Posterior cingulate gyrus (tissue), 11 donors: ENCODE measurements at places on chromosomes 16 and 17.

DNA sequence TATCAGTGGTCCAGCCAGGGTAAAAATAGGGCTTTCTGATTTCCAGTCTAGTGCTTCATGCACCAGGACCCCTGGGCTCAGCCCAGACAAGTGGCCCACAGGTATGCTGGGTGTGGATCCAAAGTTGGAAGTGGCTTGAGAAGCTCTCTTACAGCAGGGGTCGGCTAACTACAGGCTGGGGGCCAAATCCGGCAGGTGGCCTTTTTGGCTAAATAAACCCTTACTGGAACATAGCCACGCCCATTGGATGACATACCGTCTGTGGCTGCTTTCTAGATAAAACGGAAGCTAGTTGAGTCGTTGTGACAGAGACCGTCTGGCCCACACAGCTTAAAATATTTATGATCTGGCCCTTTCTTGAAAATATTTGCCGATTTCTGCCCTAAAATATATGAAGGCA, 119.0 kb upstream of the CDC42EP4 start:
- peak; percentile 55 for DNase-seq

DNA sequence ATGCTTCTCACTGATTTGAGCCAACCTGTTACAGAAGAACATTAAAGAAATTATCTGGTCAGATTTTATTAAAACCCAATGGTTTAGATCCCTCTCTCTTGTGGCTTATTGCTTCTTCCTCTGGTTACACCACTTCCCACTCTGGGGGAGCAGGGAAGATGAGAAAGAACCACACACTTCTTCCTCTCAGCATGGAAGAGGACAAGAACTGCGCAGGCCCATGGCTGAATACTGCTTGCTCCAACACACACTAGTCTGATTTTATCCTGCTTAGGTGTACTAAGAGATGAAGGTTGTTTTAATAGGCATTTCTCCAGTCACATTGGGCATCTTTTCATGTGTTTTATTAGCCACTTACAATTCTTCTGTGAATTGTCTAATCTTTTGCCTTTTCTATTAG, 27.6 kb downstream of the MAP3K3 start:
- DNase-seq: no peak

GRCh38 chr16:24890746-24891145, 45.0 kb downstream of the SLC5A11 start:
- no peak for DNase-seq

- DNase-seq: peak; percentile 83
Observed at GRCh38 chr17:1716912-1717695, 6.9 kb upstream of the TLCD2 start.

- DNase-seq: no peak
Observed at GRCh38 chr16:72357910-72358309, 186.0 kb upstream of the PMFBP1 start.

- no peak for DNase-seq
Observed at GRCh38 chr17:58270476-58271215, 10.1 kb downstream of the MPO start.

DNA sequence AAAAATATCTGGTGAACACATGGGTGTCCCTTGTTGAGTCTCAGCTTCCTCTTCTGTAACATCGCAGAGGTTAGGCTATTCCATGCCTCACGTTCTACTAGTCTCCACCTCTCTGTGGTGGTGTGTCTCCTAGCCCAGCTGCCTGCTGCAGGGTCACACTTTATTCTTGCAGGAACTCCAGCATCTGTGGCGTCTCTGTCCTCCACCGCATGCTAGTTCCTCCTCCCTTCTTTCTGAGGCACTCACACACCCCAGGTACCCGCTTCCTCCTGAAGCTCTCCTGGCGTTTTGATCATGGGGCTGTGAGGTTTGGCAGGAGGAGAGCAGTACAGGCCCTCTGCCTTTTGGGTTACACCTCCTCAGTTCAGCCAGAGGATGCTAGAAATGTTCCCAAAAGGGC, 9.9 kb upstream of the TEX2 start:
- DNase-seq: no peak

DNA sequence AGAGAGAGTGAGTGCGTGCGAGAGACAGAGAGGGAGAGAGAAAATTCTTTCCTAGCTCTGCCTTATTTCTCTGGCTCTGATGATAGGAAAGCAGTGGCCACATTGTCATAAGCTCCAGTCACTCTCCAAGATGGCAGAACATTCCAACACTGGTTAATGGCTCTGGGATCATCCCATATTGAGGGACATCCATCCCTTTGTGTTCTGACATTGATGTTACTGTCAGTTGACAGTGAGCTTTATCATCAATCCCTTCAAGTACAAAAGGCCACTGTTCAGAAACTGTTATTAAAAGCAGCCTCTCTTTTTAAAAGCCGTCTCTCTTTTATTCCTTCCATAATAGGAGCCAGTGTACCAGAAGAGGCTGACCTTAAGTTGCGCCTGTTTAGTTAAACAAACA, 1084.9 kb upstream of the RBFOX1 start:
- DNase-seq: no peak

DNA sequence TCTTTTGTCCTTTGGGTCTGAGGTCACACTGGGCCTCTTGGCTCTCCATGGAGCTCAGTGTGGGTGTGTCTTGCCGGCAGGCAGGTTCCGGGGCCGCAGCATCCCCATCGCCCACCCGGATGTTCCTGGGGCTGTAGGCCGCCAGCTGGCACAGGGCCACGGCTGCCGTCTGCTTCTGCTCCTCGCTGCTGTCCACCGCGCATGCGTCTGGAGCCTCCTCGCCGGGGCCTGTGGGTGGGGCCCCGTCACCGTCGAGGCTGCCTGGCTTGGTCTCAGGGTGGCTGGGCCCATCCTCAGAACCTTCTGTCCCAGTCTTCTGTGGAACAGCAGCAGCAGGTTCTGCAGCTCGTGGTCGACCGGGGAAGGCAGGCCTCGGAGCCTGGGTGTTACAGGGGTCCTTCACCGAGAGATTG, 9.6 kb downstream of the ZNF750 start:
- peak; percentile 62 for DNase-seq

GRCh38 chr17:62052765-62053338, 12.2 kb downstream of the MED13 start:
- no peak for DNase-seq

- no peak for DNase-seq
Observed at GRCh38 chr16:83849421-83849820, 41.6 kb downstream of the HSBP1 start.

- DNase-seq: peak; percentile 62
Observed at GRCh38 chr16:81582655-81583441, 138.2 kb downstream of the CMIP start.

GRCh38 chr17:63109661-63110060, 143.6 kb downstream of the TANC2 start:
- DNase-seq: no peak

- no peak for DNase-seq
Observed at GRCh38 chr16:65776639-65777183, 589.8 kb upstream of the CDH5 start.

DNA sequence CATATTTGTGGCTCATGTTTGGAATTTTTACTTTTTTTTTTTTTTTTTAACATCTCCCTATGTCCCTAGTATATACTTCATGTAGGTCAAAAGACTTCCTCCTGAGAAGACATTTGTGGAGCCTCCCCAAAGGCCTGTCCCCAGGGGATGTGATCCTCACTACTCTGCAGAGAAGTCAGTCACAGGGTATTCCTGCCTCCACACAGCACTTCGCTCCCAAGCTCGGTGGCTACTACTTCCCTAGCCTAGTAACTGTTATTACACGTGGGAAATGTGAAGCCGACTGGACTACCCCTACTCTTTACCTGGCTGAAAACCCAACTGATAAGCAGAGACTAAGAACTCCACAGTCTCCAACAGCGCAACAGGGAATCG, 116.8 kb downstream of the HIC1 start:
- no peak for DNase-seq

DNA sequence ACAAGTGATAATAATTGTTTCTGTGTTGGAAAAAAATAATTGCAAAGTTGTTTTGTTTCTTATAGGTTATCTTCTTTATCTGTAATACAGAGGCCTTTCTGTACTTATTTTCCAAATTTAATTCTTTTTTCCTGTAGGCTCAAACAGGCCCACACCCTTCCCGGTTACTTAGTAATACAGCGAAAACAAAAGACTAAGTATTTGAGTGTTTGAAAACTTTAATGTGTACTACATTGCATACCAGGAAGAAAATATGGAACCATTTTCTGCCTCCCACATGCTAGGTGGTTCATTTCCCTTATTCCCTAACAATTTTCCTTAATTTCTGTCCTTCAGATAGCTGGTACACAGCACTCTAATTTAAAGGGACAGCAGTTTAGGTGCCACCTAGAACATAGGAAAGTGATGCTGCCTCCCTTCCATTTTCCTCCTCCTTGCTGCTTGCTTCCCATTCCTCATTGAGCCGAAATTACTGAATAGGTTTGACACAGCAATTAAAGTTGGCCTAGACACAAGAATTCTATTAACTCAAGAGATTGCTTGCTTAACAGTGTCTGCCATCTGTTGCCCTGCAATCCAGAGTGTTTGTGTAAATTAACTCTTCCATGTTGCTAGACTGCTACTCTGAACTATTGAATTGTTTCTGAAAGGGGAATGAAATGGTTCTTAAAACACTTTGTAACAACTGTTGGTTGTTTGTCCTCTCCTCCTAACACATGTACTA, 24.2 kb downstream of the CYB5B start:
- DNase-seq: no peak

GRCh38 chr16:68284847-68285246, 20.5 kb downstream of the SLC7A6 start:
- DNase-seq: no peak

- DNase-seq: no peak
Observed at GRCh38 chr17:69428252-69428980, 13.9 kb downstream of the MAP2K6 start.

DNA sequence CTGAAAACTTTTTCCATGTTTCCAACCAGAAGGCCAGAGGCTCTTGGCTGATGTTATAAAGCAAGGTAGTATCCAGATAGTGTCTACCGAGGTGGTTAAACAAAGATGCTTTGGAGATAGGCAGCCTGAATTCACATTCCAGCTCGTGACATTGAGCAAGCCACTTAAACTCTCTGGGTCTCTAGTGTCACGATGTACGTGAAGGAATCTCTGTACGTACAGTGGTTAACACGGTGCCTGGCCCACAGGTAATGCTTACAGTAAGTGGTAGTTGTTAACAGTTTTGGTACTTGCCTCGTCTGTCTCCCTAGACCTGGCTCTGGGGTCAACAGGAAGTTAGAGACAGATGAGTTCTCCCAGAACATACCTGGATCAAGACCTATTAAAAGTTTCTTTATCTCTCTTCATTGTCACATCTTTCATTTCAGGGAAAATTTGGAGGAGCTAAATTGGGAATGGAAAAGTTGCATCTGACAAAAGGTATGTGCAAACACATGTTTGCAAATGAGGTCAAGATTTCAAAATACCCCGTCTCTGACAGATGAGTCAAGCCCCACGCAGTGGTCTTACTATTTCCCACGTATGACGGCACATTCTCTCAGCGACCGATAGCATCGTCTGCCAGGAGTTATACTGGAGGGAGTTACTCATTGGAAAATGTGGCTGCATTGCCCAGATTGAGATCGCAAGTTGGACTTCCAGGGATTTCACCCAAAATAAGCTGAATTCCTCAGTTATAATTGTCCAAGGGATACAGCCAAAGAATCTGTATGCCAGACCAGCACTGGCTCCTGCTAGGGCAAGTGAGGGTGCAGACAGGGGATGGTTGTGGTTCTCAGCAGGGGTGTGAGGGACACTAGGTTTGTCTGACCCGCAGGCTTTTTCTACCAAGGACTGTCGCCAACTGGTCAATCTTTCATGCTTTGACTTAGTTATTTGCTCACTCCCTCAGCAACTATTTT, 18.9 kb upstream of the MYH10 start:
- DNase-seq: no peak

GRCh38 chr17:78258323-78259191, 27.1 kb downstream of the TMEM235 start:
- no peak for DNase-seq

GRCh38 chr16:21684199-21684598, 20.4 kb downstream of the OTOA start:
- DNase-seq: no peak

- DNase-seq: no peak
Observed at GRCh38 chr17:1484060-1484535, 8.4 kb downstream of the MYO1C start.

DNA sequence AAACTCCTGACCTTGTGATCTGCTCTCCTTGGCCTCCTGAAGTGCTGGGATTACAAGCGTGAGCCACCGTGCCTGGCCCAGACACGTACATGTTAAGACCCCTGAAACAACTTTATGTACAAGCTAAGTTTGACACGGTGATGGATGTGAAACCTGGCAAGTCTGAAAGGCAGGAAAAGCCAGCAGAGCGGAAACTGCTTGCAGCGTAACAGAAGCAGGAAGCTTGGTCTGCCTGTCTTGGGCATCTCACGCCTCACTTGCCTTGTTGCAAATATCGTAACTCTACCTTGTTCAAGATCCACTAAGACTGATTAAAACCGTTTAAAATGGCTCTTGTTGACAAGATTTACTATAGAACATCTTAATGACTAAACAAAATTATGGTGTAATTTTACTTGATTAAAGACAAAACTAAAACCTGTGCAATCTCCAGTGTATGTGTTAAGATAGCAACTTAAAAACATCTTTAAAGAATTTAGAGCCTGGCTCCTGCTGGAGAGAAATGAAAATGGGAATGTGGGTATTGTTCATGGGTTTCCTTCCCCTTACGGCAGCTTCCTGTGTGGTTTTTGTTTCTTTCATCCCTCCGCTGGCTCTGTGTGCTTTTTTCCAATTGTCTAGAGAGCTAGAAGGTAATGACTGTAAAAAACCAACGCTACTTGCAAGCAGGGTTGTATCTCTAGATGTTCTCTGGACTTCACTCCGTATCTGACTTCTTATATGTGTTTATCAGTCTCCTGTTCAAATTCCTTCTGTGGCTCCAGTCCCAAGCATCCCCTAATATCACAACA, 477.6 kb downstream of the XYLT1 start:
- DNase-seq: no peak

GRCh38 chr17:73598212-73598611, 46.0 kb downstream of the SDK2 start:
- DNase-seq: no peak

DNA sequence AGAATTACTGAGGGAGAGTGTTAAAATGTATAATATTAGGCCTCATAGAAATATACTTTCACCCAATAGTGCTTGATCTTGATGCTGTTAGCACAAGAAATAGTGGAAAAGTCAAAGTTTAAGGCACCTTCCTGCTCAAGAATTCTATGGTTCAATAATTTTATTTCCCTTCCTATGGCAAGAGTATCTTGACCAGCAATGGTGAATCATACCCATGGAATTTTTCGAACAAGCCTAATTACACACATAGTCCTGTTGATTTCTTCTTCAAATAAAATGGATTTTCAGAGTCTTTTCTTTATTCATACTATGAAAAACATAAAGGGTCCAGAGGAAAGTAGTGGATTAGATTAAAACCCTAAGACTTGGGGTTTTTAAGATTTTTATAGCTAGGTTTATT, 810.6 kb downstream of the CDH11 start:
- no peak for DNase-seq

DNA sequence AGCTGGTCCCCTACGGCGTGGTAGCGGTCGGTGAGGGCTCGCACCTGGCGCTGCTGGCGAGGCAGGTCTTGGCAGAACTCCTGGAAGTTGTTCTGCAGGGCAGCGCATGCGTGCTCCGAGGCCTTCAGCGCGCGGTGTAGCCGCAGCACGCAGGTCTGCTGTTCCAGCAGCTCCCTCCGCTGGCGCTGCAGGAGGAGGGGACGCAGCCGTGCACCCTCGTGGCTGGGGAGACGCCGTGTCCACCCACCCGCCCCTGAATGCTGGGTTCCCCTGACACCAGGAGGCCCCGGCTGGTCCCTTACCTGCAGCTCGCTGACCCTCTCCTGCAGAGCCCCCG, 12.2 kb downstream of the EVPL start:
- DNase-seq: no peak
